ENCODE measurements at places on chromosomes 12 and 14.

GRCh38 chr12:71686658-71687025 is 760 bp downstream of the TMEM19 start:
- no peak for DNase-seq

DNA sequence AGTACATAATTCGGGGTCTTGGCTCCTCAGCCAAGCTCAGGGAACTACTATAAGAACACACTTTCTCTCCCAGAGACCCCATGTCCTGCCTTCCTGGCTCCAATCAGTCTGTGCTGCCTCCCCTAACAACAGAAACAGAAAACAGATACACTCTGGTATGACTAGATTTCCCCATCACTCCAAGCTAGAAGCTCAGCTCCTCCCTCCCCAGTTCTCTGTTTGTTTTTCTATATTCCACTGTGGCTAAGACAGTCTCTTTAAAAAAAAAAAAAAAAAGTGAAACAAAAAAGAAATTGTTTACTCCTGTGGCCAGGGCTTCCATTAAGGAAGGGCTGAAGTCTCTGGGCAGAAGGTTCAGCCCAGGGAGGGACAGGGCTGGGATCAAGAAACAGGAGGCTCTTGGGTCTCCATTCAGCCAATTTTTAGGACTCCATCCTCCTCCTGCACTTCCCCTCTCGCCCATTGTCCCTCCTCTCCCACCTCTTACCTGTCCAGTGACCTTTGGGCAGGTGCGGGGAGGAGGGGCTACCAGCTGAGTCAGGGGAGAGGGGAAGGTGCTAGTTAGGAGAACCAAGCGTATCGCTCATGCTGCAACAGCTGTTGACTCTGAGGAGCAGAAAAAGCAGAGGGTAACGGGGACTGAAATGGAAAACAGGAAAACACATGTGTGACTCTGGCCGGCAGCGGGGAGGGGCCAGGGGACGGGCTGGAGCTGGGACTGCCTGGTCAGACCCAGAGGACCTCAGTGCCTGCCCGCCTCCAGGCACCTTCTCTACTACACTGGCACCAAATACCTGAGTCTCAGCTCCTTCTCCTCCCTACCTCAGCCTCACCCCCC is 4.1 kb upstream of the SLC7A7 start:
- no peak for DNase-seq

DNA sequence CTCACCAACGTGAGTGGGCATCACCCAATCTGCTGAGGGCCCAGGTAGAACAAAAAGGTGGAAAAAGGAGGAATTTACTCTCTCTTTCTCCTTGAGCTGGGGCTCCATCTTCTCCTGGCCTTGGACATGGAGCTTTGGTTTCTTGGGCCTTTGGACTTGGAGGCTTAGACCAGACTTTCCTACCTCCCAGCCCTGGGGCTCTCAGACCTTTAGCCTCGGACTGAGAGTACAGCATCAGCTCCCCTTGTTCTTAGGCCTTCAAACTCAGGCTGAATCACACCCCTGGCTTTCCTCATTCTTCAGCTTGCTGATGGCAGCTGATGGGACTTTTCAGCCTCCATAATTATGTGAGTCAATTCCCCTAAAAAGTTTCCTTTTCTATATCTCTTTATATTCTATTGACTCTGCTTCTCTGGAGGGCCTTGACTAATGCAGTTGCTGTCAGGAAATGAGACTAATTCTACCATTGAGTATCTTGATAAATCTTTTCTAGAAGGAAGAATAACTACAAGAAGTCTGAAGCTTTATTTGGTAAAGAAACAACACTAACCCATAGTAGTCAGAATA is 15.9 kb upstream of the CLEC4E start:
- no peak for DNase-seq

DNA sequence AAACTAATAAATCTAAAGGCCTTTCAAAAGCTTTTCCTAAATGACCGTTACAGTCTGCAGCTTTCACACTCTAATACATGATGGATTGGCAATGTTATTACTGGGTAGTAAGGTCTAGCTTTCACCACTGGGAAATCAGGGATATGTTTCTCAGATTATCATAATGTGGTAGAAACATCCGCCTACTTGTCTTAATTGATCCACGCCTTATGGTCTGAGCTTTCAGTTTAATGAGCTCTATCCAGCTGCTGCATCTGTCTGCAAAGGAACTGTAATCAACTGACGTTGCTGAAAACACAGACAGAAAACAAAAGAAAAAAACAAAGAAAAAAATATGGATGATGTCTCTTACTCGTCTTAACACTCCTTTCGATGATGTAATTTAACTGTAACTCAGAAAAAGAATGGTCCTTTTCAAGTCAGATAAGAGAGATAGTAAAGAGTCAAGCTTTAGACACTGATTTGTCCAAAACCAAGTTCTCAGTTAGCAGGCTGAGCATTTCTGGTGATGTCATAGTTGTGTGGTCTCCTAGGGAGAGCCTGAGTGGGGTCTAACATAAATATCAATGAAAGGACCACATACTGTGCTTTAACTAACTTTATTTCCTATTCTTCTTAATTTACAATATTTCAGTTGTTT is 85.9 kb downstream of the C2CD5 start:
- DNase-seq: no peak

DNA sequence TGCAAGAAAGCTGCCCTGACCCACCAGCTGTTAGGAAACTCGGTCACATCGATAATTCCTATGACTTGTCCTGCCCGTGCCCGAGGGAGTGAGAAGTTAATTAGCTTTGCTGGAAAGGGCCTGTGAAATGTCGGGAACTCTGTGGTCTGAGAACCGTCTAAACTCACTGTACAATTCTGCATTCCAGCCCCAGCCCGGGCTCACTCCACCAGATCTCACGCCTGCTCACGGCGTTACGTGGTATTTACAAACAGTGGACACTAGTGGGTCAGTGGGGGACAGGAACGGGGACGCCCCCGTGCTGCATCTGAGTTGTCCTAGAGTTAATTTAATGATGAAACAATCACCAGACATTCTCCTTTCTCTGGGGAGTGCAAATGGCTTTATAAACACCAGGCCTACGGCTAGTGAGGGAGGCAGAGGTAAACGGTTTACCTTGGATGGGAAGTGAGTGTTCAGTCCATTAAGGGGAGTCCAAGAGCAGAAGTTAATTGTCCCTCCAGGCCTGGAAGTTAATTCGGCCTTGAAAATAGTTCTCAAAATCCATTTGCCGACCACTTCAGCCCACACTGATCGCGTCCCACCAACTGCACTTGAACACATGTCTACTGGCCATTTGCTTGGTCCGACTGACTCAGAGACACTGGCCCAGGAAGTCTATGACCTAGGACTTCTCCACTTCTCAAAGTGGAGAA is 93.5 kb upstream of the MED13L start:
- DNase-seq: no peak

DNA sequence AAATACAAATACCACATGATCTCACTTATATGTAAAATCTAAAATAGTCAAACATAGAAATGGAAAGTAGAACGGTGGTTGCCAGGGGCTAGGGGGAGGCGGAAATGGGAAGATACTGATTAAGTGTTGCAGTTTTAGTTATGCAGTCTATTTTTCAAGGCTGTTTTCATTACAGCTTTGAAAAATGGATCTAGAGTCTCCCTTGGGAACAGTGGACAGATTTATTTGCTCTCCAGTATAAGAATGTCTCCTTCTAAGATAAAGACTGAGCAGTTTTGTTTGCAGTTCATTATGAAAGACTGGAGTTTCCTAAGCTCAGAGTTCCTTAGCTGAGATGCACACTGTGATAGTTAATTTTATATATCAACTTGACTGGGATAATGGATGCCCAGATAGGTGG is 202.5 kb downstream of the KLHL28 start:
- no peak for DNase-seq

- DNase-seq: no peak
Observed at GRCh38 chr12:124778411-124778810, 85.3 kb downstream of the SCARB1 start.

DNA sequence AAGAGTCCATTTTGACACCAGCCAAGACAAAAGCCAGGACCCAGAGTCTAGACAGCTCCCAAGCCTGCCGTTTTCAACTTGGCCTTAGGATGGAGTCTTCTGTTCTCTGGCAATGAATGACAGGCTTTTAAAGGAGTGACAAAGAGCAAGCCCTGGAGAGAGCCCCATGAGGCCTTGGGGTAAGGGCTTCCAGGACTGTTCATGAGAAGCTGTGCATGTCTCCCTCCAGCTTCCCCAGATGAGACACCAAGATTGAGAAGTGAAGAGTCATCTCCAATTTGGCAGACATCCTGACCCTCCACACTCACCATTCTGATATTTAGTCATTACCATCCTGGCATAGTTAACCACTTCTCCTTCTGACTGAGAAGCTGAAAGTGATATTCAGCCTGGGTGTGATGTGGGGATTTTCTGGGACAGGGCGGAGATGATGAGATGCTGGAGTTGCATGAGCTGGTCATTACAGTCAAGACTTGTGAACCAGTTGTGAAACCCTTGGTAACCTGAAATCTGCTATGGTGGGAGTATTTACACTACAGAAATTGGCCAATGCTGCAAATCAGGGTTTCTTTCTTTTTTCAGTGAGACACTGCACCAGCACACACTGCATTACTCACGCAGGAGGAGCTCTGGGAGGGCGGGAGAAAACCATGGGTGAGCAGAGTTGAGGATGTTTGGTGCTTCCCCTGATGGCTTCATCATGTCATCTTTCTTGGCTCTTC is 77.8 kb downstream of the VCPKMT start:
- peak; percentile 63 for DNase-seq

DNA sequence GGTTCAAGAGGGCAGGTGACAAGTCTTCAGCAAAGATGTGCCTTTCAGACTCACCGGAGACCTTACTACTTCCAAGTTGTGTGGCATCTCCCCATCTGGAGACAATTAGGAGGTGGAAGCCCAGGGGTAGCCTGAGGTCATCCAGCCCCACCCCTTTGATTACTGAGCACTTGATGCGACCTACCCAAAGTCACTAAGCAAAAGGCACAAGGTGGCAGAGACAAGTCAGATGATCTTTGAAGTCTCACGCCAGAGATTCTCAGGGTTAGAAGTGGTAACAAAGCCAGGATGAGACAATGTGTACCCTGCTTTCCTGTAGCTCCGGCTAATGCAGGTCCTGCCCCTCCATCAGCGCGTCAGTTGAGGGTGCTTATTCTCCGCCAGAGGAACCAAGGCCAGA is 1.4 kb upstream of the FOXN3 start:
- no peak for DNase-seq

- DNase-seq: no peak
Observed at GRCh38 chr12:89497467-89497866, 27.1 kb downstream of the GALNT4 start.

- DNase-seq: no peak
Observed at GRCh38 chr14:22202313-22202712, 386.7 kb downstream of the DAD1 start.

DNA sequence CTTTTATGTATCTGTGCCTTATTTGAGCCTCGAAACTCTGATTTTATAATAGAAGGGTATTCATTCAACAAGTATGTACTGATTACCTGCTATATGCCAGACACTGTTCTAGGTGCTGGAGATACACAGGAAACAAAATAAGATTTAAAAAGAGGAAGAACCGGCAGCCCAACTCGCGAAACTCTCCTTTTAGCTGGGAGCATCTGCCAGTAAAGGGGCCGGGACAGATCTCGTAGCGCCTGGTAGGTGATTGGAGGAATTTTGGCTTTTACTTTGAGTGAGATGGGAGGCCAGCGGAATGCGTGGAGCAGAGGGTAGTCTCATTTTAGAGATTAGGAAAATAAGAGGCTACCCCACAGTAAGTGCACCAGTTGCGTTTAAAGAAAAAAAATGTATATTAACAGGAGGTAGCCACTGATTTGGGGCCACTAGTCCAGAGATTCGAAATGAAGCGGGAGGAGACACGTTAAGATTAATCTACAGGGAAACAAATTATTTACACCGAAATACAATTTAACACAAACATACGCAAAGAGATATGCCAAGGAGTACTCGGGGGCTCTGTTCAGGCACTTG is 520 bp upstream of the MON2 start:
- no peak for DNase-seq

Data from stimulated activated CD4-positive, alpha-beta T cell treated with anti-CD3 and anti-CD28 coated beads, Interleukin-2, amount 100 ng/mL, for 48 hours (primary cell).